NCI-H1417 treated with DMSO at 0.1 percent for 48 hours (cell line): ENCODE measurements at places on chromosomes 6 and 20.

DNA sequence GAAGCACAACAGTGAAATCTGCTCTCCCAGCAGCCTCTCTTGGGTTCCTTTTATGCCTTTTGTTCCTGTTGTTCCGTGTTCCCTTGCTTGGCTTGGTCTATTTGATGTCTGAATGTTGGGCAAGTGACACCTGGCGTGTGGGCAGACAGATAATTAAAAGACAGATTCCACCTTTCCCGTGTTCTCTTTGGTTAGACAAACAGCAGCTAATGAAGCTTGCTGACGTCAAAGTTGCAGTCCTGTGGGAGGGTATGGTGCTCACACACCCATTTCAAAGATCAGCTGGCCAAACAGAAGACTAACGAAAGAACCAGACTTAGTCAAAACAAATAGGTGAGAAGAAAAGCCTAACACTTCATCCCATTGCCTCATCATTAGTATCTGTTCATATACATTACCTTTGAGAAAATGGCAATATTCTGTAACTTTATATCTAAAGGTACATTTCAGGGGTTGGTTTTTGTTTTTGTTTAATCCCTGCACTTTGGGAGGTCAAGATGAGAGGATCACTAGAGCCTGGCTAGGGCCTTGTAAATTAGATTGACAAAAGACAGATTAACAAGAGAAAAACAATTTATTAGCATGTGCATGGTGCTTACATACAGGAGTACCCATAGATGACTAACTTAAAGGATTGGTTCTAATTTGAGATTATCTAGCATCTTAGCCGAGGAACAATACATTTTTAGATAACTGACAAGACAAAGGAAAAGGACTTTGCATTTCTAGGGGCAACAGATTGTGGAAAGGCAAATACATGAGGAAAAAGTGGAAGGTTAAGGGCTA lies 48.9 kb upstream of the TNFRSF21 start:
- DNase-seq: no peak

DNA sequence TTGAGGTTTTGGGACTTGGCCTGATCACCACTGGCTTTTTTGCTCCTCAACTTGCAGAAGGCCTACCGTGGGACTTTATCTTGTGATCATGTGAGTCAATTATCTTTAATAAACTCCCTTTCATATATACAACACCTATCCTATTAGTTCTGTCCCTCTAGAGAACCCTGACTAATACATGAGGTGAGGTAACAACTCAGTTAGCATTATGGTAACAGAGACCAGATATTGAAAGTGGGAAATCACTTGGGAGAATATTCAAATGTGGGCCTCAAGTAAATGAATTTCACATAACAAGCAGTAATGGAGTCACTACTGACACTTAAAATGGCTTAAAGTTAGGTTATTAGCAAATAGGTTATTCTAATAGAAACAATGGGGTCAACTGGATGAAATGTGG lies 438.1 kb upstream of the AGPAT4 start:
- DNase-seq: no peak

- DNase-seq: no peak
These were observed 98.5 kb downstream of the INSM1 start for GRCh38 chr20:20466341-20466879.

DNA sequence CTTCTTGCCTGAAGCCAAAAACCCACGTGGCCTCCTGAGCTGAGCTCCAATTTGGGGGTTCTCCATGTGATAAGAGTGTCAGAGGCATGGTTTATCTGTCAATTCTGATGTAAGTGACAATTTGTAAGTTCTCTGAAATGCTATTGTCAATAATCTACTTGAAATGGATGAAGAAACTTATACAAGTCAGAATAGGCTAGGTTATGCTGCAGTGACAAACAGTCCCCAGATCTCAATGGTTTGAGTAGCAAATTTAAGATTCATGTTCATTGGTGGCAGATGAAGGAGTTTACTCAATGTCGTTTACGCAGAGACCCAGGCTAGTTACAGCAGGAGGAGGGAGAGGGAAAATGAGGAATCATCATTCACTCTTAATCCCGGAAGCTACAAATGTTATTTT lies 352.4 kb downstream of the KIF16B start:
- no peak for DNase-seq

GRCh38 chr6:109512271-109512817 lies 29.3 kb upstream of the ZBTB24 start:
- no peak for DNase-seq

DNA sequence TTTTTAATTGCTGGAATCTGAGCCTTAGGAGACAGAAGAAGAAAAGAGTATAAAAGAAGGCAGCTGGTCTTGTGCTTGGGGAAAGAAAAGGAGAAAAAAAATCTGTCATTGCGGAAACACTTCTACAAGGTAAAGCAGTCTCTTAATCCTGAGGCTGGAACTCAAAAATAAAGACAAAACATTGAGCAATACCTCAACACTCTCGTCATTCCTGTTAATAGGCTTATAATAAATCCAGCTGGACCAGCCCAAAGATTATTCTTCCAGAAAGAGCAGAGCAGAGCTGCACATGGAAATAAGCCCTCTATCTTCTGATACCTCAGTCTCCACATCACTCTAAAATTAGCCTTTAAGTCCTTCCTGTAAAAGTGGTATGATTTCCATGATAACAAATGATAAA lies 62.0 kb upstream of the HIVEP1 start:
- no peak for DNase-seq
